ENCODE measurements at places on chromosomes 3 and 15. TPM values are rescaled to one million over a fixed set of nuclear protein-coding genes. Genes with fewer than 3 reads are reported as not detected.
A peak's percentile ranks its signal among the peaks of the same experiment; 100 is the strongest.

DNA sequence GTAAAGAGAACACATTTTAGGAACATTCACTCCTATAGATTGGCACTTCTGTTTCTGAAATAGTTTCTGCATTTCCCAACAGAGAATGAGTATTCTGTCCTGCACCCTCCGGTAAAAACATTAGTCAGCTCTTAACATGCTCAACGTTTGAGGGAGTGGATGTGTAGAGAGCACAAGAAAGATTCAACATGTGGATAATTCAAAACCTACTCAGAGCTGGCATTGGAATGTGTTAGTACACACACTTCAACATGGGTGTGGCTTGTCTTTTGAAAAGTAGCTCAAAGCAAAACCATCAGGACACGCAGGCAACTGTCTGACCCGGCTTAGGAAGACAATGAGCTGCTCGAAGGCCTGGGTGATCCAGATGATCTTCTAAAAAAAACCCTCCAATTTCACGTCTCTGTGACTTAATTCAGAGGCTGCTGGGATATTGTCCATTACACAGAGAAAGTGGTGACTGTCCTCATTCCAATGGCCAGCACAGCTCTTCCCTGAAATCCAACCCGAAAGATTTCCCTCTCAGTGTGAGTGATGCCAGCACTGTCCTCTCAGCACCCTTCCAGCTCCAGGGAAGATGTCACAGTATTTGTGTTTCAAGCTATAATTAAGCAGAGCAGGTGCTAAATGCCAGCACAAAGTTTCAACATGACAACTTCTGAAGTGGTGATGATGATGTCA lies 18.1 kb downstream of the FBN1 start:
- DNase-seq: no peak

- no peak for DNase-seq
Measured at GRCh38 chr3:149954812-149955211, 15.9 kb downstream of the PFN2 start.

DNA sequence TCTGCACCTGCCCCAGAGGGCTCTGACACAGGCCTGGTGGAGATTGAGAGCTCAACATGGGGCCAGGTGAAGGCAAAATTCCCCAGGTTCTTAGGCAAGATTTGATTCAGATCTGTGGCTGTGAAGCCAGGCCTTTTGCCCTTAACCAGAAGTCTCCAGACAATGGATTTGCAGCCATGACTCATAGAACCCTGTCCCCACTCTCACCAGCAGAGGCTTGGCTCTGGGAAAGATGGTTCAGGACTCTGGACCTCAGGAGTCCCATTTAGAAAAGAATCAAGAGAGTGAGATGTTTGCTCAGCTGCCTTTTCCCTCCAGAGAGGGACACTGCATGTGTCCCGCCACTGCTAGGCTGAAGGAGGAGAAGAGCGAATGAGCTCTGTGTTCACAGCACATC lies 361.4 kb upstream of the ICE2 start:
- no peak for DNase-seq

GRCh38 chr3:159157275-159157674 lies 355.4 kb downstream of the MFSD1 start:
- no peak for DNase-seq

- DNase-seq: no peak
Measured at GRCh38 chr3:67524046-67524445, 130.4 kb downstream of the SUCLG2 start.

DNA sequence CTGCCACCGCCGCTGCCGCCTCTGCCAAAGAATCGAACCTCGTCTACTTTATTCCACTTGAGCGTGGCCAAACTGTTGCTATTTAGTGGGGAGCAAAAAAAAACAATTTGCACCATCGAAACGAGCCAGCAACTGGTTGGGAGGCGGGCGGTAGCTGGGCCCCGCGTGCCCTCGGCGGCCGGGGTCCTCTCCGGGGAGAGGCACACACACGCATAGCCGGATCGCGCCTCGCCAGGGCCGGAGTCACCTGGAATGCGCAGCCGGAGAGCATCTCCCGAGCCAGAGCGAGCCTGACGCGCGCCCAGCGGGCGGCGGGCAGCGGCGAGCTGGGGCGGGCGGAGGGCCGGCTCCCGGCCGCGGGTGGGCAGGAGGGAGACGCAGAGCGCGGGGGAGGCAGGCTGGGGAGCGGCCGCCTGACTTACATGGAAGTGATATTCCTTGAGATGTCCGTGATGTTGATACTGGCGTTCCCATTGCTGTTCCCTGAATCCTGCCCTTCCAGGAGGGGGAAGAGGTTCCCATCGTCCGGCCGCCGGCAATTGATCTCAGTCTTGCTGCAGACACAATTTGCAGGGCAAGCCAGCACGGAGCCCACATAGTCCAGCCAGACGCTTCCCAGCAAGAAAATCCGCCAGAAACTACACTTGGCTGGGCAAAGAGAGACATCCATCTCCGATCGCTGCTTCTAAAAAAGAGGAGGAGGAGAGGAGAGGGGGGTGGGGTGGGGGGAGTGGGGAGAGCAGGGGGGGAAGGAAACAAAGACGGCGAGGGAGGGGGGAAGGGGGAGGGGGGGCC lies 858 bp downstream of the NTRK3 start:
- peak; percentile 86 for DNase-seq

Gene CSPG5
- 78.2 TPM for total RNA-seq

DNA sequence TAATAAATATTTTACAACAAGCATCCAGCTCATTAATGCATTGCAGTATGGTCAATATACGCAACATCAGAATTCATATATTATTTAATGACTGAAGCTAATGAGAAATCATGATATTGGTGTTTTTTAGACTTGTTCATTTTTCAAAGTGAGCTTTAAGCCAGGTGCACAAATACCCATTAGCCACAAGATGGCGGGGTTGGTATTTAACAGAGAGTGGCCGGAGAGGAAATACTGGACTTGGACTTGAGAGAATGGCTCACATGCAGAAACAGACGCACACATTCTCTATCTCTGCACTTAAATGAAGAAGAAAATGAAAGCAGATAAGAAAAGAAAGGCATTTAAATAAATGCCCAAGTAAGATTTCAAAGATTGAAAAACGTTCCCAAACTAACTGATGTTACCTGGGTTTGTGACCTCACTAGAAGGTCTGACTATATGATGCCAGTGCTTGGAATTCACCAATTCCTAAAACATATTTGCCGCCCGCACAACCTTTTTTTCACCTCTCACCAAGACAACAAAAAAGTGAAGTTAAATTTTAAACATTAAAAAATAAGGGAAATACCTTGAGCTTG lies 21.2 kb upstream of the CRBN start:
- DNase-seq: peak; percentile 62

DNA sequence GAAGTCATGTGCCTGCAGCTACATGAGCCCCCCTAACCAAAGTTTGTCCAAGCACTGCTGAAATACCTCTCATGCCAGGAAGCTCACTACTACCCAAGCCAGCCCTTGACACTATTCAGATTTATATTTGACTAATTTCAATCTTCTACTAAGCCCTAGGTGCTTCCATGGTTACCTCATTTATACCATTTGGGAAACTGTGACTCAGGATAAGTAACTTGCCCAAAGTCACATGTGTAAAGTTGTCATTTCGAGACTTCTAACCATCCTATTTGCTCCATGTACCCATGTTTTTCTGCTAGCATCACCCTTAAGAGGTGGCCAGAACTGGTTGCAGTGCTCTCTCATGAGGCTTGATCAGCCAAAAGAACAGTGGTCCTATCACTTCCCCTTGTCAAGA lies 20.7 kb upstream of the TIMP4 start:
- DNase-seq: no peak

DNA sequence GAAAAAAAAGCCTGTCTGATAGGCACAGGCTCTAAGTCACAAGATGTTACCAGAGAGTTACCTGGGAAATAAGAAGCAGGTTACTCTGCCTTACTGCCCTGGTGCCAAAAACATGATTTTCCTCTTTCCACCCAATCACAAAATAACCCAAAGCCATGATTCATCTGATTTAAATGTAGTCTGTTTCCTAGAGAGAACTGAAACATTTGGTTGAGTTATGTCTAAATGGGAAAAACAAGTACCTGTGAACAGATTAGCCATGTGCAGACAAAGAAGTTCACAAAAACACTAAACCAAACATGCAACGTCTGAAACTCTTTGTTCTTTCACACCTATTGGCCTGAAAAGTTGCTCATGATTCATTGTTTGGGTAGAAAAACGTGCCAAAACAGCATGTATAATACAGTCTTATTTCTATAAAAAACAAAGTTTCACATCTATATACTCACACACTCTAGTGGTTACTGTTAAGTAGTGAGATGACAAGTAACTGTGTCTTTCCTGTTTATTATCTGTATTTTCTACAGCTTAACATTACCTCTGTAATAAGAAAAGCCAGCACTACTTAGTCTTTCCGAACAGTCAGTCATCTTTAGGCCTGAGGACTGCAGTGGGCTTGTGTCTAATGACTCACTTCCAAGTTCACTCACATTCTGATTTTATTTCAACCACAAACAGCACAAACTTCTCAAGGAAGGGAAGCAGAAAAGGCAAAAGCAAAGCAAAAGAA lies 30.2 kb downstream of the FAM174B start:
- no peak for DNase-seq

- no peak for DNase-seq
Measured at GRCh38 chr3:48684480-48685143, 1.1 kb downstream of the NCKIPSD start.

Gene ZFAND6
- 196 TPM for total RNA-seq

- DNase-seq: no peak
Measured at GRCh38 chr15:80465626-80466005, 61.4 kb downstream of the ARNT2 start.

Gene RNF7
- total RNA-seq: 148 TPM

Data from spinal cord (tissue), 10 donors.